ENCODE measurements at places on chromosomes 2 and 18.

DNA sequence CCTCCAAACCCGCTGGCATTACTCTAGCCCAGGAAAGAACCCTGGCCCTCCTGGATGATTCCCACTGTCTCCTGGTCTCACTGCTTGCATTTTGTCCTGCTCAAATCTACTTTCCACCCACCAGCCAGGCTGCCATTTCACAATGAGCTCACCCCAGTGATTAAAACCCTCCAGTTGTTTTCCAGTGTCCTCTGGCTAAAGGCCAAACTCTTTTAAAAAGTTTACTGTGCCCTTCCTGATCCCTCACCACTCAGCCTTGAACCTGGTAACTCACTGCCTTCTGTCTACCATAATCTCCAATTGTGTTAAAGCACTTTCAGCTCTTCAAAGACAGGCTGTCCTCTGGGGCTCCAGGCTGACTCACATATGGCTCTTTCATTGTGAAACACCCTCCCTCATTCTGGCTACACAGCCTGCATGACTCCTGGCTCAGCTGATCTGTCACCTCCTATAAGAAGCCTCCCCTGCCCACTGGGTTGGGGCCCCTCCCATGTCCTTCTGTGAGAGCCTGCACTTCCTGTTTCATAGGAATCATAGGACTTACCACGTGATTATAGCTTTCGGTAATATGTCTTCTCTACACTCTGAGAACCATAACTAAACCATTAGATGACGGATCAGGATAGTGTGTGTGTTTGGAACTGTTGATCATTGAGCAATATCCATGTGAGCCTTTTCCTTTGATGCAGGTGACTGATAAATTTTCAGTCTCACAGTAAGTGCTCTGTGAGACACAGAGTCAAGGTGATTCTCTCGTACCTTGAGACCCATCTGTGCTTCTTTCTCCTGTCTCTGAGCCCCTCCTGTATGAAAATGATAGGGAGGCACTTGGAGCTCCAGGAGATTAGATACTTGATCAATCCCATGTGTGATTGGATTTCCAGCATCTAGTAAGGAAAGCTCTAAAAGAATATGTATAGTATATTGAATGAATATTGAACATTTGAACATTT, 590.8 kb upstream of the ID2 start:
- DNase-seq: peak; percentile 67

- no peak for DNase-seq
These were observed 258.8 kb downstream of the SLC8A1 start for GRCh38 chr2:40192864-40193669.

DNA sequence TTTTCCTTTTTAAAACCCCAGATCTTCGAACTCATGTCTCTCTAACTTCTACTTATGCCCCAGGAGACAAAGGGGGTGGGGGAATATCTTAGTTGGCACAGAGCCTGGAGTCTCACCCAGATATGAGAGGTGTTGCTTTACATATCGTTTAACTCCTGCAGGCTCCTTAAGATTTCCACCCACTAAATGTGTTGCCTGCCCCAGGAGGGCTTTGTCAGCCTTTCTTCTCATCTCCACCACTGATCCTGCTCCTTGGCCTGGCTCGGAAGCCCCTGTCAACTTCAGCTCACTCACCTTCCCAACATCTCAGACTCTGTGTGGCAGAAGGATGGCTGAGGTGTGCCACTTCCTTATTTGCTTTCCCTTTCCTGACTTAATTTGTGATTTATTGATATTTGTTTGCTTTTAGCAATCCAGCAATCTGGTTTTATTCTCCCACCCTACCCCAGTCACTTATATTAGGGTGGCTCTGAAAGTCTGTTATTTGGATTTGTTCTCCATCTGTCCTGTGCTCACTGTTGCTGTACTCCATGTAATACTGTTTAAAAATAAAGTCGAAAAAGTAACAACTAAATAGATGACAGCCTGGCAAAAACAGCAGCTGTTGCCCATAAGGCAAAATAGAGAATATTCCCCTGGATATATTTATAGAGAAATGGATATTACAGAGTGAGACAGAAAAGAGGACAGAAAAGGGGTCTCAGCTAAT, 200.6 kb downstream of the ZBTB7C start:
- DNase-seq: no peak

- no peak for DNase-seq
These were observed 21.2 kb downstream of the SCG2 start for GRCh38 chr2:223580951-223581350.

Data from activated naive CD4-positive, alpha-beta T cell treated with Interleukin-2 at 50 U/mL for 16 hours (primary cell).